ENCODE measurements at places on chromosomes 11 and 22. TPM values are rescaled to one million over a fixed set of nuclear protein-coding genes. Genes with fewer than 3 reads are reported as not detected.

DNA sequence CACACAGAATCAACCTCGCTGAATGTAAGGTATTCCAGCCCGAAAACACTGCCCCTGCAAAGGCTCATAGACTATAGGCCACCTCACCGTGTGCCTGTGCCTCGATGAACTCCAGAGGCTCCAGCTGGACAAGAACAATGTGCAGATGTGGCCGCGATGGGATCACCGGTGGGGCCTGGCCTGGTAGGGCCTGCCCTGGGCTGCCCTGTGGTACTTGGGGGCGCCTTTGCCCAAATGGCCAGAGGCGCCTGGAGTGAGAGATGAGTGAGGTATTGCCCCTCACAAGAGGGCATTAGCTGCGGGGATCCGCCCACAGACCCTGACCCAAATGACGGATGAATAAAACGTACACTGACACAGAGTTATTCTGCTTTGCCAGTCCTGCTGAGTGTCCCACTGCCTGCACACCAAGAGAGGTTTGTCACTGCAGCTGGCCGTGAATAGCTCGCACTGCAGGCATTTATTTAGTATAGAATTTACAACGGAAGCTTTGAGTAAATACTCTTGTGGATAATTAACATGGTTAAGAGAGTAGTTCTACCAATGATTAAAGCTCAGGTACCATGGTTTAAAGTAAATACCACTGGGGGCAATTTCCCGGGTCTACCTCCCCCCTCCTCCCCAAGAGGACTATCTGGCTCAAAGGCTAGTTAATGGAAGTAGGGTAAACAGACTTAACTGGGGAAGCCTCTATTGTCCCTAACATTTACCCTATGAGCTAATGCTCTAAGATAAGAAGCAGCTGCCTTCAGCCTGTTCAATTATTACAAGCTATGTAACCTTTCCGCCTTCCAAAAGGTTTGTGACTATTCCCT, 101.1 kb upstream of the IGLL5 start:
- DNase-seq = no peak

- DNase-seq = no peak
These were observed 58.5 kb upstream of the ANO1 start for GRCh38 chr11:70019576-70020011.

- no peak for DNase-seq
These were observed 47.1 kb upstream of the SYT13 start for GRCh38 chr11:45333001-45333971.

- DNase-seq = no peak
These were observed 14.4 kb downstream of the YWHAH start for GRCh38 chr22:31958625-31959239.

DNA sequence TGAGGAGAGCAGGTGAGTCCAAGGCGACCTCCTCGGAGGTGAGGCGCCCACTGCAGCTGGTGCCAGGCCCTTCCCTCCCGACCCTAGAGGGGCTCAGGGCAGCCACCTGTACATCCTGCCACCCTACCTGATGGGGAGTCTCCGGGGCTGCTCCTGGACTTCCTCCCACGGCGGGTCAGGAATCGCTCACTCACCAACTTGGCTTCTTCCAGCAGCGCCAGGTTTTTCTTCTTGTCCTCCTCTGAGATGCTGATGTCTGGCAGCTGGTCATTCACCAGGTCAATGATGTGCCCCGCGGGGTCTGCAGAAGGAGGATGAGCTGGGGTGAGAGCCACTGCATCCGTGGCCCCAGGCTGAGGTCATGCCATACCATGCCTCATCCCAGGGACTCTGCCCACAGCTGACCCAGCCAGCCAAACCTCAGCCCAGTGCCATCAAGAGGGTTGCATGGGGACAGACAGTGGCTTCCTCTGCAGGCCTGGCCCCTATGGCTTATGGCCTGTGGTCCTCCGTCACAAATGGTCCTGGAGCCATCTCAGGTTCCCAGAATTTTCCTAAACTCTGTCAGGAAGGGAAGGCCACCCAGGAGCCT, 61.0 kb upstream of the LYVE1 start:
- no peak for DNase-seq

GRCh38 chr11:111631666-111632039, 29.4 kb downstream of the SIK2 start:
- no peak for DNase-seq

DNA sequence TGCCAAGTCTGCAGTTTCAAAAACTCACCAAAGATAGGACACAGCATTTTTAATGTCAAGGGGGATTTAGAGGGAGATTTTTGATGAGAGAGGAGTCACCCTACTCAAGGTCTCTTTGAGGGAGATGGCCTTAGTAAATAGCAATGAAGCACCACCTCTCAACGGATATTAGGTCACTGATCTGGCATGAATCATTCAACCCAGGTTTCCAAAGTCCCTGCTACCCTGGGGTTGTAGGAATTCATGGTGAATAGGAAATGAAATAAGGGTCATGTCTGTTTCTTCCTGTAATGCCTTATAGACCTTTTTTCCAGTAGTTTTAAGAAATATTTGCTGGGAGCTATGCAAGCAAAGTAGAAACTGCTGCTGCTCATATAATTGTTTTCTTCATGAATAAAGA, 2154.9 kb downstream of the LRRC4C start:
- no peak for DNase-seq

The IGSF9B gene
- total RNA-seq = 0.33 TPM

The API5 gene
- total RNA-seq = 61.6 TPM

The RFPL2 gene
- 0.98 TPM for total RNA-seq

Data from liver (tissue), 10 donors.